Stimulated activated CD4-positive, alpha-beta T cell treated with anti-CD3 and anti-CD28 coated beads, Interleukin-1b, Interleukin-23, amount 100 ng/mL, for 1 hour (primary cell): ENCODE measurements at places on chromosomes 4 and X.

- DNase-seq: no peak
Observed at GRCh38 chr4:82898322-82899243, 2.0 kb upstream of the THAP9 start.

- no peak for DNase-seq
Observed at GRCh38 chr4:53511014-53511413, 80.3 kb downstream of the LNX1 start.

DNA sequence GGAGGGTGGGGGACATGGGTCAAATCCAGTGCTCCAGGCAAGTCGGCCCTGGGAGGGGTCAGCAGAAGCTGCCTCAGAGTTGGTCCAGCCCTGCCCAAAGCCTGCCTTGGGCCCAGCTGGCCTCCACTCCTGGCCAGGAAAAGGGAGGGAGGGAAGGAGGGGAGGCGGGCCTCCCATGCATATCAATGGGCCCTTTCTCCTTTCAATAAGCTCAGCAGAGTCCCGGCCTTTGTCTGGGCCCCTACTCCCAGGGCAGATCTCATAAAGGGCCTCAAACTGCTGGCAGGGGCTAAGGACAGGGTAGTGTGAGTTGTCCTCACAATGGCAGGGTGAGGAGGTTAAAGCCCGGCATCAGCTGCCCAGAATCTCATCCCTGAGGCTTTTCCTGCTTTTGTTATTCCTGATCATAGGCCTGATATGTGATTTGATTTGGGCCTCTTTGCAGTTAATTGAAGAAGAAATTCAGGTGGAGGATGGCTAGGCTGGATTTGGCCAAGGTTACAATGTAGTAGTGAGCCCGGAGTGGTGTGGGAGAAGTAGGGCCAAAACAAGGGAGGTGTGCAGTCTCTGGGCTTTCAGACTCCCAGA is 121.1 kb upstream of the ATP6AP2 start:
- DNase-seq: no peak

DNA sequence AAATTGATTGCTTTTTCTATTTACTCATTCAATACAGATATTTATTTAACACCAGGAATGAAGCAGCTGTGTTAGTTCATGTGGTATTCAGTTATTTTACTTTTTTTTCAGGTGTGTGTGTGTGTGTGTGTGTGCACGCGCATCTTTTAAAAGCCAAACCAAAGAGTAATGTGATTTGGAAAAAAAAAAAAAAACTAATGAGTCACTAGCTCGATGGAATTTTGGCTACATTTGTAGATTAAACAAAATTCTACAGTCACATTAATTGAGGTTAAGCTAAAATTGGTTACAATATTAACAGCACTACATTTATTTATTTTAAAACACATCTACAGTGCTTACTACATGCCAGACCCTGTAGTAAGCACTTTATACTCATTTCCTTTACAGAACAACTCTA is 66.8 kb downstream of the HHIP start:
- DNase-seq: no peak

DNA sequence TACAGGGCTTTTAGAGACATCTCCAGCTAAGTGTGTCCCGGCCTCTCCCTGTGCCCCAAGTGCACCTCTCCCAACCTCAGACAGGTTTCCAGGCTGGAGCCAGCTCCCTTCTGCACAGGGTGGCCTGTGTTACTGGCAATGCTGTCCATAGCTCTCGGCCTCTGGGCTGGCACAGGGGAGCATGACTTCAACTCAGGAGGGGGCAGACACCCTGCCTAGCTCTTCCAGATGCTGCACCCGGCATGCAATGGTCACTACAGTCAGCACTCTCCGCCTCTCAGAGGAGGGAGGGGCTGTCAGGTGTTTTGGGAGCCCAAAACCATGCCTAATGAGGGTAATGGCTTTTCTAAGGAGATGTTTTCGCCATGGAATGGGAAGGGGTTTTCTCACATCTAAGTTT is 2.4 kb upstream of the IRAK1 start:
- DNase-seq: no peak

DNA sequence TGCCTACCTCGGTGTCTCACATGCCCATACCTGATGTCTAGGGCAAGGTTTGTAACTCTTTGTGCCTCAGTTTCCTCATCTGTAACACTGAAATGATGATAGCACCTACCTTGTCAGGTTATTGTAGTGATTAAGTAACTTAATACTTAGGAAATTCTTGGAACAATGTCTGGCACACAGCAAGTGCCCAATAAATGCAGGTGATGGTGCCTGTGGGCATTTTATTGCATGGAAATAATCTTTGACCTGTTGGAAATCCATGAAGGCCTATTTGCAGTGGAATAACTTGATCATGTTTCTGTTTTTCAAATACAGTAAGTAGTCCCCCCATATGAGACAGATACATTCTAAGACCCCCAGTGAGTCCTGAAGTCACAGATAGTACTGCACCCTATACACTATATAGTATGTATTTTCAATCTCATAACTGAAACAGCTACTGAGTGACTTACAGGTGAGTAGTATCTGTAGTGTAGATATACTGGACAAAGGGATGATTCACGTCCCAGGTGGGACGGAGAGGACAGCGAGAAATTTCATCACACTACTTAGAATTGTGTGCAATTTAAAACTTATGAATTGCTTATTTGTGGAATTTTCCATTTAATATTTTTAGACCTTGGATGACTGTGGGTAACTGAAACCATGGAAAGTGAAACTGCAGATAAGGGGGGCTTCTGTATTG is 42.1 kb downstream of the AFF1 start:
- no peak for DNase-seq

DNA sequence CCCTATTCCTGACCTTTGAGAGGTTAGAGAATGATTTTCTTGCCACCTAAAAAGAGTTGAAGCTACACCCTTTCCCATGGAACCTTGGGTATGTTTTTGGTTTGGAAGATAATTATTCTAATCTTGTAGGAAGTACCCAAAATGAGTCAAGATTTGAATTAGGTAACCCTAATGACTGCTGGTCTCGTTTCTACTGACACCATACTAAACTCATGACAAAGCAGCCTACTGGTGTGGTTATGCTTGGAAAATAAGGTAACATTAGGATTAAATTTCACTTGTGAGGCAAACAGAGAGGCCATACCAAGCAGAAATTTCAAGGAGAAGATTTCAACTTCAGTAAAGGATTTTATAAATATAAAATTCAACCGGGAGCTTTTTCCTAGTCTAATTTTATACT is 107.9 kb downstream of the FBXW7 start:
- no peak for DNase-seq

DNA sequence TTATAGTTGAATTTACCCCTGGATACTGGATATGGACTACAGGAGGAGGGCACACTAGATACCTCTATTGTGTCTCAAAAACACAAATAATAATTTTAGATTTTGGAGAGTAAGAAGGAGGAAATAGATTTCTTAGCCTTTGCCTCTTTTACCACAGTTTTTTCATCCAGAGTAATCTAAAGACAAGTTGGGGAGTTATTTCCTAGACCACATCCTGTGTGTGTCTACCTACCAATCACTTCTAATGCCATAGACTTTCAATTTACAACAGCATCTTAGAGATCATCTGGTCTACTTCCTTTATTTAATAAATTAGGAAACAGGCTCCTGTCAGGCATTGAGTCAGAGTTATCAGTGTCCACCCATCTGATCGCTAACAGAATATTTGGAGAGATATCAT is 191.5 kb downstream of the EDA start:
- DNase-seq: no peak

DNA sequence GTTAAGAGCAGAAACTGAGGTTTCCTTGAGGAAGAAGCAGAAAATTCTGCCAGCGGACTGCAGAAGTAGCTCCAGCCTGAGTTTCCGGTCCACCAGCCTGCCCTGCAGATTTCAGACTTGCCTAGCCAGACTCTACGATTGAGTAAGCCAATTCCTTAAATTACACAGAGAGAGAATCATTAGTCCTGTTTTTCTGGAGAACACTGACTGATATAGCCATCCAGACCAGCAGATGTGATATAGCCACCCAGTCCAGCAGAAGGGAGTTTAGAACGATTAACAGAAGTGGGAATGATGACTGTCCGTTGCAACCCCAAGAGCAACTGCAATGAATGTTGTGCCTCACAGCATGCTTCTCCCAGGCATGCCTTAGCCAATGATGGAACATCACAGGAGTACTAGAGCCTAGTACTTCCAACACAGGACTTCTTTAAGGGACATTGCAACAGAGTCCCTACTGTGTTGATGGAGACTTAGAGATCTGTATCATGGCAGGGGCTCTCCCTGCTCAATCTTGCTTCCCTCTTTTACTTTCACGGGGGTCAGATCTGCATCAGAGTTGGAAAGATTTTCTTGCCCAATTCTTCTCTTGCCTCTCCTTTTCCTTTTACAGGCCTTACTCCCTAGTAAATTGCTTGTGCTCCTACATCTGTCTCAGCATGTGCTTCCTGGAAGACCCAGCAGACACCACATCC is 264.6 kb upstream of the CLNK start:
- DNase-seq: no peak

DNA sequence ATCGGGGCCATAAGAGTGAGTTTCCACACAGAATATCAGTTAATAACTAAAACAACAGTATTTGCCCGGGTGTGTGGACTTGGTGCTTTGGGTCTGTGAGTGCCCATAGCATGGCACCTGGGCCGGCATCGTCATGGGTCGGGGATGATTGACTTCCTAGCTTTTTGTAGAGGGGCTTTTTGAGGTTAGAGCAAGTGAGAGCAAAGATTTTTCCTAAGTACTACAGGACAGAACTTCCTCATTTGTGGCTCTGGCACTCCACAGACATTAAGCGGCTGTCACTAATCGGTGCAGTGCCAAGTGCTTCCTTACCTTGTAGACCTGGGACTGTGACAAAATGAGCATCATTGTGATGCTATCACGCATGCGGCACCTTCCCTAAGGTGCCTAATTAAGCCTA is 81.0 kb downstream of the SHROOM2 start:
- no peak for DNase-seq

DNA sequence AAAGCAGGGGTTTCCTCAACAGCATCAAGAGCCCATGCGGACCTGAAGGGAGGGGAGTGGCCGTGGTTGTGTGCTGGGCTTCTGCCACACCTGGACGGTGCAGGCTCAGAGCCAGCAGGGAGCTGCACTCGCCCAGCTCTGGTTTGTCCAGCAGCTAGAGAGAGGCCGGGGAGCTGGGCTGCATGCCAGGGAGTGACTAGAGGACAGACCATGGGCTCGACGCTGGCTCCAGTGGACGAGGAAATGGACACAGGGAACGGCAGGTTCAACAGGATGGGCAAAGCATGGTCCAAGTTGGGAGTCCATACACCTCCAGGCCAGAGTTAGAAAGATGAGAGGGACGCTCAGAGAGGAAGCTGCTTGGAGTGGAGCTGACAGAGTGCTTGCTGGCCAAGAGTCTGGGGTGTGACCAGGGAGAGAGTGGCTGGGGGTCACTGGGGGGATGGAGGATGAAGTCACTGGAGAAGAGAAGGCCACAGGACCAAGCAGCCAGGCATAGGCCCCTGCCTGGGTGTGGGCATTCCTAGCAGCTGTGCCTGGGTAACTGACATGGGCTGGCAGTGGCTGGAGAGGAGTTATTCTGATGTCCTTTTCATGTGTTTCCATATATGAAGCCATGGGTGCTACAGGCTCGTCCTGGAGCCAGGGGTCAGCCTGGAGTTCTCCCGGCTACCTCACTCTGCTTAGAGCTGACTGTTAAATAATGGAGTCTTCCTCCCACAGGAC is 42.8 kb downstream of the HTT-AS start:
- no peak for DNase-seq

GRCh38 chrX:23742174-23742696 is 841 bp downstream of the ACOT9 start:
- DNase-seq: no peak

DNA sequence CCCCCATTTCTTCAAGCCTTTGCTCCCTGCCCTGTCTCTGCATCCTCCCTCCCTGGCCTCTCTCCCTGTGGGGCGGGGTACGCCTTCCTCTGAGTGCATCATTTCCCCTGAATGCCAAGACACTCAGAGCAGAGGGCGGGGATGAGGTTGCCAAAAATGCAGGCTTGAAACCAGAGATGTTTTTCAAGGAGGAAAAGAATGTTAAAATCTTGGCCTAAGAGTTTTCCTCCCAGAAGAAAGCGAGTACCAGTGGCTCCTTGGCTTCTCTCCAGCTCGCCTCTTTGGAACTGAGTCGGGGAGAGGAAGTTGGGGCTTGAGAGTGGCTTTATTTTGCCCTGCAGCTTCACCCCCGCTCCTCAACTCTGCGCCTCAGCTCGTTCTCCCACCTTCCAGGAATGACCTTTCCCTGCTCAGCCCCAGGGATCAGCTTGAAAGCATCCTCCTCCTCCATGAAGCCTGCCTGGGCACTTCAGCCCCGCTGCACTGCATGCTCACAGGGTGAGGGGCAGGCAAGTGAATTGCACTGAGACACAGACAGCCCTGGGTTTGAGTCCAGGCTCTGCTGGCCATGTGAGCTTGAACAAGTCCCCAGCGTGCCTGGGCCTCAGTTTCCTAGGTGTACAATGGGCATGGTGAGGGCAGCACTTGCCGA is 57.5 kb upstream of the SORCS2 start:
- DNase-seq: no peak

DNA sequence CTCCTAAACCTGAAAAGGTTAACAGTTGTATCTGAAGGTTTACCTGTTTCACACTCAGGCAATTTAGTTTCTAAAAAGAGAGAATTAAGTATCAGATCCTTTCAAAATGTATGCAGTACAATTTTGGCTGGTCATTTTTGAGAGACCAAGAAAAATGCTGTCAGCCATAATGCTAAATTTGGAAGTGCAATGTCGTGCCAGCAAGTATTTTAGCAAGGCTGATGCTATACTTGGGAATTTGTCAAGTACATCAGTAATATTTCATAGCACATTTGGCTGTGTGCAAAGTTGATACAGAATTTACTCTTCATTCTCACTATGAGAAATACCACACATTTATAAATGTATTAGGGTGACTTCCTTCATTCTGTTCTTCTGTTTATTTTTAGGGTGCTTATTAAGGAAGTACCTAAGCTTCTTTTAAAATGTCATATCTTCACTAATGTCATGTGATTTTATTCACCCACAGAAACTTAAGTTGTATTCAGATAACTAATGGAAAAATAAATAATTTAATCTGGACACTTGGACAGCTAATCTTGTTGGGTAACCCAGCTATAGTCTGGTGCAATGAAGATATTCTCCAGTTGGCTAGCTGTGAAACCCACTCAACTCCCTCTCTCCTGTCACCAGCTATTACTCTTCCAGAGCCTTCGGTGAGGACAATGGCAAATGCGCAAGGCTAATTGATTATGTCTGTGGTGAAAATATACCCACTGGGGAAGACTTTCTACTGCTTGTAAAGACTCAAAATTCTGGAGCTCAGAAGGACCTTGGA is 84.2 kb upstream of the TLL1 start:
- no peak for DNase-seq

- no peak for DNase-seq
Observed at GRCh38 chr4:127214931-127215330, 417.8 kb upstream of the INTU start.
